ENCODE measurements at places on chromosomes 6 and 20. TPM values are rescaled to one million over a fixed set of nuclear protein-coding genes. Genes with fewer than 3 reads are reported as not detected.

ADGRF4 gene
- total RNA-seq: not detected

DNA sequence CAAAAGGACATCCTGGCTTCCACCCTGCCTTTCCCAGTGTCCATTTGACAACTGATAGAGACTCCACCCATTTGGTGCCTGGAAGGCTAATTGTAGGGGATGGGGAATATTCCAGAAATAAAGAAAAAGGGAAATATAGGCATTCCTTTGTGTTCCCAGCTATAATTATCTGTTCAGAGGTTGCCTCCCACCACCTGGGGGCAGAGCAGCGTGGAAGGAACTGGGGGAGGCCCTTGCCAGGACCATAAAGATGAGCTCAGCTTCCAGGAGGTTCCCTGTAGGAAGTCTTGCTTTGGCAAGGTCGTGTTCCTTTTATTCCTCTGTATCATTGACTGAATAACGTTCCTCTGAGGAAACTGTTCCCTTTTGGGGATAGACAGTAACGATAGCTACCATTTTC is 214.7 kb downstream of the TFAP2C start:
- H3K4me3 ChIP-seq: no peak overlapping the region
- H3K36me3 ChIP-seq: no peaks in the 10 kb centered on the region
- no peaks in the 10 kb centered on the region for H3K4me1 ChIP-seq
- no peak overlapping the region for H3K27ac ChIP-seq
- H3K27me3 ChIP-seq: no peaks in the 10 kb centered on the region
- DNase-seq: no peak

DNA sequence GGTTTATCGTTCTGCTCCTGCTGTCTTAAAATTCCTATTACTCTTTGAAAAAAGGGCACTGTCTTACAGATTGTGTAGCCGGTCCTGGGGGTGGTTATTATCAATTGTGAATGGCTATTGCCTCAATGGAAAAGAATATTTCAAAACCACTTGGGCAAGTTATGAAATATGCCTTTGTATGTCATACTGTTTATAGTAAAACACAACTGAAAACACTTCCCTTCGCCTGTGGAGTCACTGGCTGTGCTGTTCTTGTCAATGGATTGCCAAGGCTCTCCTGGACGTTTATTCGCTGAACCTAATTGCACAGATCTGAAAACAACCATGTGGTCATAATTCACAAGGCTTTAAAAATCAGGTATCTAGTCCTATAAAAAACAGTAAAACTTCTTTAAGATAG is 47.8 kb upstream of the TAGAP start:
- no peak for DNase-seq
- peaks cover 29% of the 10 kb centered on the region for H3K4me1 ChIP-seq
- H3K36me3 ChIP-seq: no peaks in the 10 kb centered on the region
- H3K4me3 ChIP-seq: no peak overlapping the region
- no peak overlapping the region for H3K27ac ChIP-seq

DNA sequence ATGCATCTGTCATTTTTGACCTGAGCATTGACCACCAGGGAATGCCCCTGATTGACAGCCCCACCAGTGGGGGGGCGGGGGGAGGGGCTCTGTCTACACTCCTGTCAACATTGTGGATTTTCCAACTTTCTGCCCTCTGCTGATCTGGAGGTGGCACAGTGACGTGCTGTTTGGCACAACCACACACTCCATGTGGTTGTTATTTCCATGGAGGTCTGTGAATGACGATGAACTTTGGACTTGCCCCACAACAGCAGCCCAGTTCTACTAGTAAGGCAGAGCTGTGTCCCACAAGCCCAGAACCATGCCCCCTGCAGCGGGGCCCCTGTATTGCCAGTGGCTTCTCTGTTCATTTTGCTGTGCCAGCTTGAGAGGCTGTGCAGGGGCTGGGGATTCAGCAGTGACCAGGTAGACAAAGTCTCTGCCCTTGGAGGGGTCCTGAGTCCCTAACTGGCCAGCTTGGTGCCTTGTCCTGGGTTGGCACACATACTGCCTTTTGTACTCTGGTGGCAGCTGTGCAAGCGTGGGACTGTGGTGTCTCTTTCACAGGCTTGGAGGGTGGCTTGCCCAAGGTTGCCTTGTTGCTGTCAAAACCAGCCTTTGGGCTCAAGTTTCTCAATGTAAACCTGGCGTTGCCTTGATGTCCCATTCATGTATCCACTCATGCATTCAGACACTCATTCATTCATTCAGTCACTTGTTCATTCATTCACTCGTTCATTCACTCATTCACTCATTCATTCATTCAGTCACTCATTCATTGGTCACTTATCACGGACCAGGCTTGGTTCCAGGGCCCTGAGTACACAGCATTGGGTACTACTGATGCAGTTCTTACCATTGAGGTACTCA is 108.5 kb downstream of the SYCP2 start:
- no peaks in the 10 kb centered on the region for H3K36me3 ChIP-seq
- no peaks in the 10 kb centered on the region for H3K4me1 ChIP-seq
- no peak overlapping the region for H3K4me3 ChIP-seq

Measured in CD4-positive, alpha-beta memory T cell (primary cell).